ENCODE measurements at places on chromosomes 4 and X.

- DNase-seq, result no peak
These were observed 473.5 kb upstream of the FAM241A start for GRCh38 chr4:111671756-111672155.

GRCh38 chr4:138267835-138268234 lies 25.7 kb upstream of the SLC7A11 start:
- no peak for DNase-seq

DNA sequence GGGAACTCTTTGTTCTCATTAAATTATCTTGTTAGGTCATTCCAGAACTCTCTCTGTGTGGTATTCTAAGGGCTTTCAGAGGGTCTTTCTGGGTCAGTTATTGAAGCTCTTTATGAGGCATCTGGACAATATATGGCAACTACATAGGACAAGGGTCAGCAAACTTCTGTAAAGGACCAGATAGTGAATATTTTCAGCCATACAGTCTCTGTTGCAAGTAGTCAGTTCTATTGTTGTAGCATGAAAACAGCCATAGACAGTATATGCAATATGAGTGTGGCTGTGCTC lies 35.1 kb downstream of the HADH start:
- DNase-seq, result no peak

GRCh38 chr4:6362896-6363295 lies 93.2 kb downstream of the WFS1 start:
- DNase-seq, result no peak

DNA sequence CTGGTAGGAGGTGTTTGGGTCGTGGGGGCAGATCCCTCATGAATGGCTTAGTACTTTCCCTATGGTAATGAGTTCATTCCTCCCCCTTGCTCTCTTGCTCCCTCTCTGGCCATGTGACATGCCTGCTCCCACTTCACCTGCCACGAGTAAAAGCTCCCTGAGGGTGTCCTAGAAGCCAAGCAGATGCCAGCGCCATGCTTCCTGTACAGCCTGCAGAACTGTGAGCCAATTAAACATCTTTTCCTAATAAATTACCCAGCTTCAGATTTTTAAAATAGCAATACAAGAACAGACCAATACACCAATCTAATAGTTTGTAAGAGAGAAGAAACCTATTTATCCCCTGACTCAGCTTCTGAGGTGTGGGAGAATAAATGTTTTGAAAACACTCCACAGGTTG lies 60.5 kb downstream of the FGFBP1 start:
- no peak for DNase-seq

DNA sequence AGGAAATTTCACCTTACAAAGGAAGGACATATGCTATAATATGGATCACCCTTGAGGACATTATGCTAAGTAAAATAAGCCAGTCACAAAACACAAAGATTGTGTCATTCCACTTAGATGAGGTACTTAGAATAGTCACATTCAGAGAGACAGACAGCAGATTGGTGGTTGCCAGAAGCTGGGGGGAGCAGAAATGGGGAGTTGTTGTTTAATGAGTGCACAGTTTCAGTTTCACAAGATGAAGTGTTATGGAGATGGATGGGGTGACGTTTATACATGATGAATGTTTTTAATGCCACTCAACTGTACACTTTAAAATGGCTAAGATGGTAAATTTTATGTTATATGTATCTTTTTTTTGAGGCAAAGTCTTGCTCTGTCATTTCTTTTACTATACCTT lies 14.8 kb upstream of the SPON2 start:
- DNase-seq, result no peak

DNA sequence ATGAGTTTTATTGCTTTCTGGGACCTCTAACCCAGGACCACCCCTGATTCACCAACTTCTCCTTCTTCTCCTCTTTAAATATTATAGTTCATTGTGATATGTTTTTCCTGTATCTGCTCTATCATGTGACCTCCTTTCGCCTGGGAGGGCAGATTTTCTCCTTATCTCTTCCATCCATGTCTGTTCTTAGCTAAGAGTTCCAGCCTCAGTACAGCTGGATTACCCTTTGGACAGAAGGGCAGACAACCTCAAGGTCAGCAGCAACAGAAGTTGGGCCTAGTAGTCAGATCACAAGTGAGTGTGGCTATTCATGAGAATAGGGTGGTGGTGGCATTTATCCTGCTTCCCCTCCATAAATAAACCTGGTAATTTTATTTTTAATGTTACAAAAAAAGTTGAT lies 5.7 kb upstream of the XK start:
- no peak for DNase-seq

GRCh38 chr4:140866492-140867005 lies 110.4 kb upstream of the TBC1D9 start:
- no peak for DNase-seq

GRCh38 chrX:40410859-40411258 lies 169.9 kb upstream of the ATP6AP2 start:
- DNase-seq, result no peak

DNA sequence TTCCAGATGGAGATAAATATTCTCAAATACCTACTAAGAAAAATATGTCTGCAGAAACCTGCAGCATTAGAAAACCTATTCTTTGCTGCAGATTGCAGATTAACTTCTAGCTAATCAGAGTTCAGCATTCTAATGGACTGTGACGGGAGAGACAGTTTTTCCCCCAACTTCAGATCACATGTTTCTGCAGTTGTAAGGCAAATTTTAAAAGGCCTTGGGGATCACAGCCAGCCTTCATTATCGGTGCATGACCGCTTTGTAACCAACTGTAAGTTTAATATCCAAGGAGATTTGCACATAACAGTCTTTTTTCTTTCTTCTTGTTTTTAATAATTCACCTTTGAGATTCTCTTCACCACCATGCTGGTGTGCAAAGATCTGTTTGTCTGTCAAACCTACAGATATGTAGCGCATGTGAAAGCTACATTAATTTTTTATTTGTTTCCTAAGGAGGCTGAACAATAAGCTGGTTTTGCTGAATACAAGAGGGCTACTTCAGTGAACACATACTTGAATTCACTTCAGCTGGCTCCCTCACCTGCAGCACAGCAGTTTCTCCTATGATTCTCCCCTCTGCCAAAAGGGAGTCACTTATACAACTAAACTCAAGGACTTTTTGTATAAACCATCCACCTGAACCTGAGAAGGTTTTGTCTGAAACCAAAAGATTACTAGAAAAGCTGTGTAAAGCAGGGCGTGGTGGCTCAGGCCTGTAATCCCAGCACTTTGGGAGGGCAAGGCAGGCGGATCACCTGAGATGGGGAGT lies 488.5 kb downstream of the RPA4 start:
- DNase-seq, result no peak

DNA sequence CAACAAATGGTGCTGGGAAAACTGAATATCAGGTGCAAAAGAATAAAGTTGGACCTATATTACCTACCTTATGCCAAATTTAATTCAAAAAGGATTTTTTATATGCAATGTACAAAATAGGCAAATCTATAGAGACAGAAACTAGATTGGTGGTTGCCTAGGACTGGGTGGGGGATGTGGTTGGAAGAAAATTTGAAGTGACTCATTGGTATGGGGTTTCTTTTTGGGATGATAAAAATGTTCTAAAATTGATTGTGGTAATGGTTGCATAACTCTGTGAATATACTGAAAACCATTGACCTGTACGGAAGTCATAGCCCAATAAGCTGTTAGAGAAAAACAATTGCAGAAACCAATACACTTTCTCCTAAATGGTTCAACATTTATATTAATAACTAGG lies 72.1 kb downstream of the COL4A5 start:
- no peak for DNase-seq

DNA sequence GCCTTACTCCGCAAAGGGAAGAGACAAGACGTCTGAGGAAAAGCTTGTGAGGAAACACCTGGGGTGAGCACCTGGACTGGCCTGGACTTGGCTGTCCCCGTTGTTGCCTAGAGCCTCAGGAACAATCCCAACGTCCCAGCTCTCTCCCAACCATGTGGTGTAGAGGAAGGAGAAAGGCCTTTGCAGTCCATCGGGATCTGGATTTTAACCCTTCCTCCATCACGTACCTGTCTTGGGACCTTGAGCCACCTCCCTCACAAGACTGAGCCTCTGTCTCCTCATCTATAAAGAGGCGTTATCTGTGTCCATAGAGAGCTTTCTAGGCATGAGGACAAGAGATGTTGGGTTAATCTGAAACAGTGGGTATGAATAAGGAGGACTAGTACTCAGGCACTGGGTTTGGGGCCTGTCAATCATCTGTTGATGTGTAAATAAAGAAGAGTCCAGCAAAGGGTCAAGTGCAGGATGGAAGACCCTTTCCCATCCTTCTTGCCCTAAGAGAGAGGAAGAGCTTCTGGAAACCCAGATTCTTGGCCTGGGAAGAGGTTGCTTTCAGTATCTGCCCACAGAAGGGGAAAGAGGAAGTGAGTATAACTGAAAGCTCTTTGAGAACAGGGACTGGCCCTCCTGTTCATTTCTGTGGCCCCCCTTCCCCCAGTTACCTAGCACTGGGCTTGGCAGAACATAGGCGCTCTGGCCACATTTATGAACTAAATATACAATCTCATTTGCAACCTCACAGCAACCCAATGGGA lies 137.1 kb downstream of the PJA1 start:
- DNase-seq, result no peak

- DNase-seq, result no peak
These were observed 76.0 kb upstream of the MAGEB16 start for GRCh38 chrX:35722128-35722527.

GRCh38 chr4:38366456-38366855 lies 297.5 kb upstream of the KLF3 start:
- DNase-seq, result no peak

DNA sequence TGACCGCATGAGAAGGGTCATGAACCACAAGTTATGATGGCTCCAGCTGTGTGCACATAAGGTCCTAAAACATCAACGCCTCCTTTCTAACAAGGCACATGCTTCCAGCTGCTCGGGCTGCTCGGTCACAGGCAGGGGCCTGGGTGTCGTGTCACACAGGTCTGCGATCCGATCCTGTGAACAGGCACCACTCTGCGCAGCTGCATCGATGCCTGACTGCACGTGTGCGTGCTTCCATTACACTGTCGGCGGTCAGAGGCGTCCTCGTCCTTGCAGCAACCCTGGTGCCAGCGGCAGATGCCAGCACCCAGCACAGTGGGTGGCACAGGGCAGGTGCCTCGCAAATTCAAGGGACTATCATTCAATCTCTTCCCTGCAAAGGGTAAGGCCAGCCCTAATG lies 23.9 kb downstream of the ZFYVE28 start:
- DNase-seq, result no peak

GRCh38 chr4:8303485-8304281 lies 34.1 kb downstream of the HTRA3 start:
- no peak for DNase-seq

All from lower leg skin (tissue), 4 donors.